ENCODE measurements at places on chromosomes 12 and 14.
A peak's percentile ranks its signal among the peaks of the same experiment; 100 is the strongest.

DNA sequence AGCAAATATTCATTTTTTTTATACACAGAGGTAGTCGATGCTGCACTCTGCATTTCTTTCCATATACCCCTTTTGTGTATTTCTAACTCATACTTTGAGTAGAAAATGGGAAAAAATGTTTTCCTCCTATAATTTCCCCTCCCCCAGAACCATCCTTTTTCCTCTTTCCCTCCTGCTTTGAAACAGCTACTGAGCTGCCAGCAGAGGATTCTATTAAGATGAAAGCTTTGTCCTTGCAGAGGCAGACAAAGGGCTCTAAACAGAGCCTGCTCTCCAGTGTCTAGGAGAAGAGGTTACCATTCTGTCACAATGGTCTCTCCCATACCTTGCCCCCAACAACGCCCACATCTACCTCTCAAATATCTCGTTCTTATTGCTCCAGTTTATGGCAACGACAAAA, 74.6 kb upstream of the OSBPL8 start:
- no peak for DNase-seq

DNA sequence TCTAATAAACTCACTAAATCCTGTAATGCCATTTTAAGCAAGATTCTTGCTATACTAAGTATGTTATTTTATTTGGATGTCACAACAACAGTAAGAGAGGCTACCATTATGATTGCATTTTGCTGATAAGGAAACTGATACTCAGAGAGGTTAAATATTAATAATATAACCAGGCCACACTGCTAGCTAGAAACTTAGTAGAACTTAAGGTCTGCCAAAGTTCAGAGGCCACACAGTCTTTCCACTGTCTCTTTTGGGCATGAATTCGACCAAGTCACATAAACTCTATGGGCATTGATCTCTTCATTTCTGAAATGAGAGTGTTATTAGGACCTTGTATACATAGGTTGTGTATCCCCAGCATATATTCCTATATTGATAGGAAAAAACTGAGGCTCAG, 147.9 kb downstream of the SYNE2 start:
- DNase-seq: no peak

DNA sequence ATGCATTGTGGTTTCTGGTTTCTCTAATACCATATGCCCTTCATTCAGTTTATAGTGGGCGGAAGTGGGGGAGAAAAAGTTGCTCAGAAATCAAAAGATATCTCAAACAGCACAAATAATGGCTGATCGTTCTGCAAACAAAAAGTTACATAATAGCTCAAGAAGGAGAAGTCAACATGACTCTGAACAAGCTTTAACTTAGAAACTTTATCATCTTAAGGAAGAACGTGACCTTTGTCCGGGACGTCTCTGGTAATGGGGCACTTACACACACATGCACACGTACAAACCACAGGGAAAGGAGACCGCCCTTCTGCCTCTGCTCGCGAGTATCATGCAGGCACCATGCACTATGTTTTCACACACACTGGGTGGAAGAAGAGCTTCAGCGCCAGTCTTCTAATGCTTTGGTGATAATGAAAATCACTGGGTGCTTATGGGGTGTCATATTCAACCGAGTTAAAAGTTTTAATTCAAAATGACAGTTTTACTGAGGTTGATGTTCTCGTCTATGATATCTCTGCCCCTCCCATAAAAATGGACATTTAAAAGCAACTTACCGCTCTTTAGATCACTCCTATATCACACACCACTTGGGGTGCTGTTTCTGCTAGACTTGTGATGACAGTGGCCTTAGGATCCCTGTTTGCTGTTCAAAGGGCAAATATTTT, 4.7 kb downstream of the FOS start:
- DNase-seq: no peak

- DNase-seq: peak; percentile 33
Measured at GRCh38 chr12:26937443-26937862, 328 bp downstream of the INTS13 start.

- DNase-seq: no peak
Measured at GRCh38 chr12:47611906-47612305, 93.9 kb downstream of the RPAP3 start.

DNA sequence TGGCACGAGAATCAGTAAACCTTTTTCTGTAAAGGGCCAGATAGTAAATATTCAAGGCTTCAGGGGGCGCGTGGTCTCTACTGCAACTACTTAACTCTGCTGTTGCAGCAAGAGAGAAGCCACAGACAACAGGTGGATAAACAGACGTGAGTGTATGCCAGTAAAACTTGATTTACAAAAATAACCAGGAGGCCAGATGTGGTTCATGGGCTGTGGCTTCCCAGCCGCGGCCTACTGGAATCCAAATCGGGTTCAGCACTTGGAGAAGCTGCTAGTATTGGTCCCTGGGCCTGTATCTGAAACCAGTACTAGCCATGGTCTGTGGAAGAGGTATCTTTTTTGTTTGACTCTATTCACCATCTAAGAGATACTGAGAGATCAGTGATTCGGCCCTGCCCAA, 13.3 kb downstream of the PPP2R5C start:
- DNase-seq: peak; percentile 13

GRCh38 chr14:77003960-77004710, 24.4 kb downstream of the IRF2BPL start:
- no peak for DNase-seq

GRCh38 chr12:65139389-65139788, 18.3 kb upstream of the WIF1 start:
- DNase-seq: no peak

DNA sequence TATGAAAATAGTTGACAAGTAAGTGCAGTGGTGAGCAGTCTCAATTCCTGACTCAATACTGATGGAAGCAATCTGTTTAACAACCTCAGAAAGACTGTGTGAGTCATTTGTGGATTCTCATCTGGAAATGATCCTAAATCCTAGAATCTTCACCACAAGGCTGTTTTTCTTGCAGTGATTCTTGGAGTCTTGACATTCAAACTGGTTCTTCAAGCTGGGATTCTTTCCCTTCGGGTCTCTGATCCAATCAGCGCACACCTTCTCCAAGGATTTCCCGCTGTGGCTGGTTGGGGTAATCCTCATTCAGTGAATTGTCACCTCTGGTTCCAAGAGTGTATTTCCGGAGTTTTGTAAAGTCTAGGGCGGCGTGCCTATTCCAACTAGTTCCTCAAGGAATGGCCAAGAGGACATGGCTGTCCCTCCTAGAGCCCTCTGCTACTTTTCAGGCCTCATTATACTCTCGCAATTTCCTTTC, 37.7 kb upstream of the FOXJ2 start:
- no peak for DNase-seq

- no peak for DNase-seq
Measured at GRCh38 chr14:104136472-104137296, 1.7 kb upstream of the KIF26A start.

DNA sequence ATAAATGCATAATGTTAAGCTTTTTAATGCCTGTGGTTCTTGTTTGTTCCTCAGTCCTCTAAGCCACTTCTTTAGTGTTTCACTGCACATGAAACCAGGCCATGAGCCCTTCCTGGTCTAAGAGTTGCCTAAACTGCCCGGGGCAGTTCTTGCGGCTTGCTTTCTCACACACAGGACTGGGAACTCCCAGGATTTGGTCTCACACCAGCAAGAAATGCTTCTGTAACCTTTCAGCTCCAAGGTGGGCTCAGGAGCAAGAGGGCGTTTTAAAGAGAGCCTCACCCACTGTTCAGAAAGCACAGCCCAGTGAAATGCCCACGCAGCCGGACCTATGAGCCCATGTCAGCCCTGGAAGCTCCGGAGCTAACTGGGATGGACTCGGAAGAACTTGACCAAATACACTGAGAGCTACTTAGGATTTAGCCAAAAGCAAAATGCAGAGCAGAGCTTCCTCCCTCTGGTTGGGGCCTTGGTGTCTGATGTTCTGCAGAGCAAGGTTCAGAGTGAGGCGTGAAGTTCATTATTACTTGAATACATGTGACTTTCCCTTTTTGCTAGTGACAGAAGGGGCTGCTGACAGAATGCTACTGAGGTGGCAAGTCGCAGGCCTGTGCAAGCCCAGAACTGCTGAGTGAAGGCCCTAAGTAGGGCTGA, 23.4 kb downstream of the SLC25A29 start:
- no peak for DNase-seq

- DNase-seq: no peak
Measured at GRCh38 chr14:99873653-99874052, 80.4 kb downstream of the EML1 start.

- no peak for DNase-seq
Measured at GRCh38 chr12:22974865-22975264, 349.9 kb downstream of the ETNK1 start.

DNA sequence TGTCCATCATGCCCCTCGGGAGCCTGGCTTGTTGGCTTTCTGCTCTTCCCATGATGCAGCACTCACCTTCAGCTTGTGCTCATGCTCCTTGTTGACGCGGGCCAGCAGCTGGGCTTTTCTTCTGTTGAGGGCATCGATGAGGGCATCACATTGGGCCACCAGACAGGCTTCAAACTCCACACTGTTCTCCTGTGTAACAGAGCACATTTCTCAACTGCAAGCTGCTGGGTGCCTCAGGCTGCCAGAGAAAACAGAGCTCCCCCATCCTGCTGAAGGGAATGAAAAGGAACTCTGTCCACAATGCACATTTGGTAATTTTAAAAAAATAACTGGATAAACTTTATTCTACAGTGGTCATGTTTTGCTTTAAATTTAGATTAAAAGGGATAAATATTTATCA, 72.1 kb downstream of the TRIM9 start:
- no peak for DNase-seq

GRCh38 chr12:51082561-51083125, 753 bp downstream of the CSRNP2 start:
- DNase-seq: peak; percentile 26

GRCh38 chr14:102857444-102857843, 65.0 kb upstream of the AMN start:
- DNase-seq: no peak

DNA sequence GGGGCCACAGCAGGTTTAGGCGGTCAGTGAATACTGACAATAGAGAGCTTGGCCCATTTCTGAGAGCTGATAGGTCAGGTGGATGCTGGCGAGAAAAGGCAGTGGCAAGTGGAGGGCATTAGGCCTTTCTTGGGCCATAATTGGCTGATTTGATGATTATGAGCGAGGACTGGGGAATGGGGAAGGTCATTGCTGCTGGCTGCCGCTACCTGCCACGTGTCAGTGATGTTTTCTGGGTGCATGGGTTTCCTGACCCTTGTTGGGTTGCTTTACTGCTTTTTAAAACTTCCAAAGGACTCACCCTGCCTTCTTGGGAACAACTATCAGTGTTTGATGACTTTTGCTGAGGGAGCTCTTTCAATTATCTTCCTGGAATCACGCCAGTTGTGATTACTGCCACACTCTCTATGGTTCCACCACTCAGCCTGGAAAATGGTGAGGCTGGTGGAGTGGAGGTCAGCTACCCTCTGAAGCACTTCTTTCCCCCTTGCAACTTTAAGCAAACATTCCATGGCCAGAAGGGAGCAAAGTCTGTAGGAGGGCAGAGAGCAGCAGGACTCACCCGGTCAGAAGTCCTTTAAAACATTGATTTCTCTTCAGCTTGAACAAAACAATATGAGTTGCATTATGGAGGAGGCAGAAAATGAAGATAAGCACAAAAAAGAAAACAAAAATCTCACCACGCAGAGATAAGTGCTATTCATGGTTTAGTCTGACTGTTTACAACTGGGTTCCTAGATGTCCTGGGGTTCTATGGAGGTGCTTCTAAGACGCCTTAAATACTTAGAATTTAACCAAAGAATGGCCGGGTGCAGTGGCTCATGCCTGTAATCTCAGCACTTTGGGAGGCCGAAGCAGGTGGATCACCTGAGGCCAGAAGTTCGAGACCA, 12.1 kb upstream of the SLC10A1 start:
- DNase-seq: no peak

DNA sequence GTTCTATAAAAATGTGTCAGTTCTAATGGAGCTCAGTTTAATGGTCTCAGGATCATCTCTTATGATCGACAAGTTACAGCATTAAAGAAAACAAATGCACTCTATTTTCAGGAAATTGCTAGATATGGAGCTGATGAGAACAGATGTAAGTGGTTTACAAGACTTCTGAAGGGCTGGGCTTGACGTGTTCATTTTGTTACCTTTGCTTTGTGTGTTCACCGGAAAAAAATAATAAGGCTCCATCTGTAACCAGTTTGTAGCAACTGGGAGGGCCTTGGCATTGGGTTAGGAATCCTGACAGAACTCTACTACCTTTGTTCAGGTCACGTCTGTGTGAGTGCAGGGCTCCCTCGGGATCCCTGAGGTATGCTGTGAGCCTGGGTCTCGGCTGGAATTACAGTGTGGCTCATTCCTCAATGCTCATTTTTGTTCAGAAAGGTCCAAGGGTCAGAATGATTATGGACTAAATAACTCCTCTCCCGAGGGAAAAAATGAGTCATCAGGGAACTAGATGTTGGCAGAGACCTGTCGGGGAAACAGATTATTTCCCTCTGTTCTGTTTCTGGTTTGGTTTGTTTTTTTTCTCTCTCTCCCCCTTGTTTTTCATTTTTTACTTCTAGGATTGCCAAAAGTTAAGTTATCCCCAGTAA, 158.0 kb downstream of the SLC5A8 start:
- no peak for DNase-seq

GRCh38 chr14:102819176-102819628, 42.0 kb downstream of the TRAF3 start:
- peak; percentile 54 for DNase-seq
